CD4-positive, alpha-beta T cell treated with Interleukin-4 for 4 hours (primary cell): ENCODE measurements at places on chromosomes 1 and 21.

DNA sequence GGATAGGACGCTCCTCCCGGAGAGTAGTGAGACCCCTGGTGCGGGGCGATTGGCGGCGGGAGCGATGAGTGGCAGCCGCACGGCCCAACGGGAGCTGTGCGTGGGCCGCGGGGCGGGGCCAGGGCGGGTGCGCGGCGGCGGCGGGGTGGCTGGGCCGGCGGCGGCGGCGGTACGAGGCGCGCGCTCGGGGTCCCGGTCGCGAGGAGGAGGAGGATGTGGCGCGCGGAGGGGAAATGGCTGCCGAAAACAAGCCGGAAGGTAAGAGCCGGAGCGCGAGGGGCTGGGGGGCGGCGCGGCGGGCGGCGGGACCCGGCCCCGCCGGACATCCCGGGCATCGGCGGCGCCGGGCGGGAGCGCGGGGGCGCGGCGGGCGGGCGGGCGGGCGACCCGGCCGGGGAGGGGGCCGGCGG is at the start of gene CAMTA1:
Gene CAMTA1 (plus strand): TSS at position 137 of the 410 bp plus-strand sequence. CDS start 77 bp downstream, at position 214.
- no peak for DNase-seq

- DNase-seq, result no peak
These were observed 43.8 kb upstream of the KCNE2 start for GRCh38 chr21:34320011-34320410.

GRCh38 chr1:203769505-203770343 is 4.7 kb downstream of the LAX1 start:
- no peak for DNase-seq

- no peak for DNase-seq
These were observed 36.2 kb upstream of the UBE2U start for GRCh38 chr1:64167176-64167575.

- no peak for DNase-seq
These were observed 566.1 kb downstream of the PTPRU start for GRCh38 chr1:29802181-29803068.

GRCh38 chr1:148383966-148384365 is 99.1 kb downstream of the PPIAL4G start:
- DNase-seq, result no peak

DNA sequence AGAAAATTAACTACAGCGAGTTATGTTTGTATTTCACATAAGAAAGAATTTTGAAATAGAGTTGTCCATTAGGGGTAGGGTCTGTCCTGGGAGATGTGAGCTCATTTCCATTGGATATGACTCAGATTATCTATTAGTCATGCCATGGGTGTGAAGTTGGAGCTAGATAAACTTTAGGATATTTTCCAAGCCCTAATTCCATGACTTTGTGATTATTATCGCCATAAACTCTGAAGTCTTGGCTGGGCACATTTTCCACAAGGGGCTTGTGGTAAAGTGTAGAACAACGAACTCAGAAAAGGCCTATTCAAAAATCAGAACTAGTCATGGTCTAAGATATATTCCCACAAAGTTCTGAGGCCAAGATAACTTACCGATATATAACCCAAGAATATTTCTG is 396.6 kb downstream of the DPYD start:
- DNase-seq, result no peak

DNA sequence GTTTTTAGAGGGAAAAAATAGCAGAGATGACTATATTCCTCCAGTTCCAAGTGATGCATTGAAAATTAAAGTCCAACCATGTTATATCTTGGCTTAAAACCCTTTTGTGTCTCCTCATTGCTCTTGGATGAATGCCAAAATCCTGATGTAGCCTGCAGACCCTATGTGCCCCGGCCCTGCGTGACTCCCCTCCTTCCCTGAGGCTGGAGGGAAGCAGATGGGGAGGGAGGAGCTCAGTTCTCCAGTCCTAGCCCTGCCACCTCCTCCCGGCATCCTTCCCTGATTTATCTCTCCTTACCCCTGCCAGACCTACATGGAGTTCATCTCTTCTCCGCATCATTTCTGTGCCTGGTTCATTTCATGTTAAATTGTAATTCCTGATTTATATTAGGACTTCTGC is 397.4 kb downstream of the PTPRU start:
- no peak for DNase-seq

DNA sequence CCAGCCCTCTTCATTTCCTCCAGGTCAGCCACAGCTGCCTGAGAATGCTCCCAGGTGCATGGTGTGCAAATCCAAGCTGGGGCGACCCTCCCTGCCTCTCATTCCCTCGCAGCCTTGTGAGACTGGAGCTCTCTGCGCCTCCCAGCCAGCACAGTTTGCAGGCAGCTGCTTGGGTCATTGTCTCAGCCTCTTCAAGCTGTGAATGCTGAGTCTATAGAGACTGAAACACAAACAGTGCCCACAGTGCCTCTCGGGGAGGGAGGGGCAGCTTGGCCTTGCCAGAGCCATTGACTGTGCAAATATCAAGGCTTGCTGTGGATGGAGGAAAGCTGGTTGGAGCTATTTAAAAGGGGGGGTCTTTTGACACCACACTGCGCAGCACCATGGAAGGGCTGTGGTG is 10.6 kb downstream of the PLXNA2 start:
- no peak for DNase-seq

DNA sequence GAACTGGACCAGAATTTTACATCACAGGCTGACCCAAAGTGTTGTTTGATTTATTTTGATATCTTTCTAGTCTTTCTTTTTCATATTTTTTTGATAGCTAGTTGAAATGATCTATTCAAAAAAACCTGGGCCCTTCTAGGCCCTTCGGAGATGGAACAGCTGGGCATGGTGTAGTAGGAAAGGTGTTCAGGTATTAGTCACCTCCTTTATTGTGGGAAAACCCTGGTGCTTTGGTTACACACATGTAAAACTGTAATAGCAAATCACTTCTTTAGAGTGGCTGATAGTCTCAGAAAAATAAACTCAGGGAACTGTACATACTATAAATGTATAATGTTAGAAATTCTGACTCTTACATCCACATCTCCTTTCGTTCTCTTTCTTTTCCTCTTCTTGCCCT is 234.5 kb downstream of the PLA2G4A start:
- DNase-seq, result no peak

GRCh38 chr1:173507205-173507846 is 30.2 kb downstream of the PRDX6 start:
- DNase-seq, result no peak

DNA sequence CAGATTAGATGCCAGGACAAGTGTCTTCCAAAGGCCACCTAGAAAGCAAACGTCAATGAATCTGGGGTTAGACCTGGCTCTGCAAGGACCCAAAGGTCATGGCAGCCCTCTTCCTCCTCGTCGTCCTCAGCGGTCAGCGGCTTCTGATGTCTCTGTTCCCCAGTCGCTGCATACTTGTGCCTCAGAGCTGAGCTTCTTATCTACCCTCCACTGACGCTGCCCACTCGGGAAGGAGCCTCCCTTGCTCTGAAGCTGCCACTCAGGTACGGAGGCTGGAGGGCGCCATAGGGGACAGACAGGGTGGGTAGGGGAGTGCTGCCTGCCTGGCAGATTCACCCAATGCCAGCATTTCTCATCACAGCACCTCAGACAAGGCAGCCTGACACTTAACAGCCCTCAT is 11.4 kb upstream of the UMODL1 start:
- DNase-seq, result no peak

DNA sequence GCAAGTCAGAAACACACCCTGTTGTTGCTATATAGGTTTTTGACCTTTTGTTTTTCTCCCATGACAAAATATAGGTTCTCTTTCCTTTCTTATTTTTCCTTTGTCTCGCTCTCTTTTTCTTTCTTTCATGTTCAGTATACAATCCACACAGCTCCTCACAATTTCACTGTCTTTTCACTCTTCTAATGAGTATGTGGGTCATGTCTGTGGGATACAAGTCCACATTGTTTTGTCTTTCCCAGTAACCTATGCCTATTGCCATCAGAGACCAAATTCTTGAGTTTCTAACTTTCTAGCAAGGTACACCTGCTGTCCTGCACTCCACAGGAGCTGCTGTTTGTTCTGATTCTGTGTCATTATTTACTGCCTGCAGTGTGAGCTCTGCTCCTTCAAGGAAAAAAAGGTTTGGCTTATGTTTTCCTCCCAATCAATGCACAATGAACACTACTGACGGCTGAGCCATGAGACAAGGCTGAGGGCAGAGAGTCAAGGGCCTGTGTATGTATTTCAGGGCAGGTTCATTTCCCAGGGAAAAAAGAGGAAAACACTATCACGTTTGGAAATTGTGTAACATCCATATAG is 453.8 kb downstream of the NEGR1 start:
- no peak for DNase-seq

- no peak for DNase-seq
These were observed 88.5 kb downstream of the POFUT2 start for GRCh38 chr21:45199201-45199600.

DNA sequence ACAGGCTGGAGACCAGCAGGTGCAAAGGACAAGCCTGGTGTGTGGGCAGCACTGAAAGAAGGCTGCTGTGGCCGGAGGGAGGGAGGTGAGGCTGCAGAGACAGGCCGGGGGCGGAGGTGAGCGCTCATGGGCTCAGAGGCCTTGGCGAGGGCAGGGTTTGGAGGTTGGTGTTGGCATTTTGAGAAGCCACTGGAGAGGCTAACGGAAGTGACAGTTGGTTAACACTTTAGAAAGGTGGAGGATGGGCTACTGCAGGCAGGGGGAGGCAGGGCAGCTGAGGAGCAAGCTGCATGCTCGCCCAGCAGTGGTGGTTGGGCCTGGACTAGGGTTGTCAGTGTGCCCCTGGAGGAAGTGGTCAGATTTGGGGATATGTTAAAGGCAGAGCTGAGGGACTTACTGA is 37.5 kb downstream of the QSOX1 start:
- no peak for DNase-seq

GRCh38 chr21:24705201-24705600 is 902.1 kb downstream of the MRPL39 start:
- no peak for DNase-seq

DNA sequence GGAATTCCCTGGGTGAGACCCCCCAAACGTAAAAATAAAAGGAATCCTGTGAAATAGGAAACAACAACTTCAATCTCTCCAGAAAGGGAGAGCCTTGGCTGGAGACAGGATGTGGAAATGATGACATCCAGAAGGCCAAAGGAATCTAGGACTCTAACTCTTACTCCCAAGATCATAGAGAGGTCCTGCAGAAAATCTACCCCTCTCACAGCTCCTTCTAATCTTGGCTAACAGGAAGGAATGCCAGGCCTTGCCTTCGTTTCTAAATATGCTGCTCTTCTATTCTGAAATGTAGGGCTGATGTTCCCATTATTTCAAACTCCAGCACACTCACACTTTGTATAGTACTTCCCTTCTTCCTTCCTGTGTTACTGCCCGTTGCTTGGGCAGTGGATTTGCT is 40.7 kb downstream of the ARHGEF11 start:
- DNase-seq, result no peak

DNA sequence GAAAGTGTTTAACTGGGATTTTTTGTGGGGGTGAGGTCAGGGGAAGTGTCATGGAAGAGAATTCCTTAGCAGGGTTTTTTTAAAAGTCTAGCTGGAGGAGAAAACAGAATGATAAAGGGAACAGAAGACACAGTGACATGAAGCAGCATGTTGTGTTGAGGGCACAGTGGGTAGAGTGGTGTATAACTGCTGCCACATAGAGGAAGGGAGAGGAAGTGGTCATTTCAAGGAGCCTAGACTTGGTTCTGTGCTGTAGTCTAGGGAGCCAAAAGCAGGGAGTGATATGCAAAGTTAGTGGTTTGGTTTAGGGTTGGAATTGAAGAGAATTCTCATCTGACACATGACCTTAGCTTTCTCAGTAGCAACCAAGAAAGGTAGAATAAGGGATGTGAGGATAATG is 10.2 kb downstream of the EEIG2 start:
- DNase-seq, result peak; percentile 61

DNA sequence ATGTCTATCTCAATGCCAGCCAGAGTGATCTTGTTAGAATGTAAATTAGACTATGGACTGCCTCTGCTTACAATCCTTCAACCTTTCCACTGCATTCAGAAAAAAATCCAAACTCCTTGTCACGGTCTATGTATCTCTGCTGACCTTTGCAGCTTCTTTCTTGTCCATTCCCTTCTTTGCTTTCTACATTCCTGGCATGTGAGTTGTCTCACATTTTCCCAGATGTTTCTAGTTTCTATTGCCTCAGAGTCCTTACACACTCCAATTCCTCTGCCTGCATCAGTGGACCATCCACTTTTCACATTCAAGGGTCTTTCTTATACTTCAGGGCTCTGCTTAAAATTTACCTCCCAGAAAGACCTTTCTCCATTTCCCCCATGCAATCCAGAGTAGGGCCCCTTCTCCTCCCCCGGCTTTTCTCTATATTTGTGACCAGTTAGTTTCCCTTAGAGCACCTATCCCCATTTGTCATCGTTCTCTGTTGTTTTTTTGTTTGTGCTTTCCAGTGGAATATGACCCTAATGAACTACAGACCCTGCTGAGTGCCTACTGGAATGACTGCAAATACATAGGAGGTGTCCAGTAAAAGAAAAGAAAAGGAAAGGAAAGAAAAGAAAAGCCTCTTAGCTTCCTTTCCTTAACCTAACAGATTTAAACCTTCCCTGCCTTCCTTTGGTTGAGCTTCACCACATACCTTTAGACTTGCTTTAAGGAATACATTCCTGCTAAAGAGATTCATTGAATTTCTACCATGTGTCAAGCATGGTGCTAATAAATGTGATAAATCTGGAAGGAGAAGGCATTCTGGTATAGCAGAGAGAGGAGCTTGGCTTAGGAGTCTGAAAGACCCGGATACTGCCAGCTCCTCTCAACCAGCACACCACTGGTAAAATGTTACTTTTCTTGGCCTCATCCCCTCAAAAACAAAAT is 102.0 kb downstream of the DIRAS3 start:
- no peak for DNase-seq

- DNase-seq, result no peak
These were observed 228.3 kb downstream of the ST6GALNAC3 start for GRCh38 chr1:76302711-76303339.

GRCh38 chr1:244496186-244496585 is 35.1 kb downstream of the CATSPERE start:
- DNase-seq, result no peak

DNA sequence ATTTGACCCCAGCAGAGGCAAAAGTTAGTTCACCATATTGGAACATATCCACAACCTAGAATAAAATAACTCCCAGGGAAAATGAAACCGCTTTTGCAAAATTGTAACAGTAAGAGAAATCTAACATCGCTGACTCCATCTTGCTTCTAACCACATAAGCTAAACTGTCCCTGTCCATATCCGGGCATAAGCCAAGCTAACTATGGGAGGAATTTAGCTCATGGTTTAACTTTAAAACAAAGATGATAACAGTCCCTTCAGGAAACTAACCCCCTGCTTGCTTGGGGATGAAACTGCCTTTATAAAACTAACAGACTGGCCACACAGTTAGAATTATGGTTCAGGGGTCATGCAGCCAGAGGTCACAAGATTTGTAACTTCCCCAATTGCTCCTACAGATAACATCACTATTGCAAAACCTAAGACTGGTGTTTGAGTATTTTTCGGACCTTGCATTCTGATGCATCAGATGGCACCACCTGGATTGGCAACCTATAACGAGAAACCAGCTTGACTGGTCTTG is 46.3 kb downstream of the TESK2 start:
- DNase-seq, result no peak

- DNase-seq, result no peak
These were observed 11.6 kb downstream of the KCNK1 start for GRCh38 chr1:233625510-233625981.
